Body of pancreas (tissue), 4 donors: ENCODE measurements at places on chromosomes 13 and 19.
A peak's percentile ranks its signal among the peaks of the same experiment; 100 is the strongest.

- no peak for DNase-seq
These were observed at the start of gene ARHGAP45 for GRCh38 chr19:1066748-1067340. Gene ARHGAP45, plus strand, starts transcription at chr19:1067167. Its CDS starts 239 bp downstream, at chr19:1067406.

DNA sequence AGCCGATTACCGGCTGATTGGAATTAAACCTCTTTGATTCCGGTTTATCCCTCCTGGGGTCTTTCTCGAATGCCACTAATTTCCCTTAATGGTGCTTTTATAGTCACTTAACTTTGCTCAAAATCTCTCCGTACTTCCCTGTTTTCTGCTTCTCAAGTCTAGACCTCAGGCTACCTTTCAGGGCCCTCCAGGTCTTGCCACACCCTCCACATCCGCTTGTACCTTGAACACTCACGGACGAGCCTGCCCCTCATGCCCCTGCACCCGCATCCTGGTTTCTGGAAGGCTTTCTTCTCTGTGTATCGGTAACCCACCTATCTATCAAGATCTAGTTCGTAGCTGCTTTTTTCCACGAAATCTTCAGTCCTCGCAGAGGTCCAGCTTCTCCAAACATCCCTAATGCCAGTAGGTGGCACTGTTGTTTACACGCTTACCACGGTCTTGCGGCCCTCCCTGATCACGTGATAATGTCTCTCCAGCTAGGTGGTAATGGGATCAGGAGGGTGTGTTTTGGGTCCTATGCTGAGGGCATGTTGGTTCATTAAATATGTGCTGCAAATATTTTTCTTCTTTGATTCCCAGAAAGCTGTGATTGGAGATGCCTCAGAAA, 13.8 kb downstream of the ATP12A start:
- DNase-seq: peak; percentile 32

DNA sequence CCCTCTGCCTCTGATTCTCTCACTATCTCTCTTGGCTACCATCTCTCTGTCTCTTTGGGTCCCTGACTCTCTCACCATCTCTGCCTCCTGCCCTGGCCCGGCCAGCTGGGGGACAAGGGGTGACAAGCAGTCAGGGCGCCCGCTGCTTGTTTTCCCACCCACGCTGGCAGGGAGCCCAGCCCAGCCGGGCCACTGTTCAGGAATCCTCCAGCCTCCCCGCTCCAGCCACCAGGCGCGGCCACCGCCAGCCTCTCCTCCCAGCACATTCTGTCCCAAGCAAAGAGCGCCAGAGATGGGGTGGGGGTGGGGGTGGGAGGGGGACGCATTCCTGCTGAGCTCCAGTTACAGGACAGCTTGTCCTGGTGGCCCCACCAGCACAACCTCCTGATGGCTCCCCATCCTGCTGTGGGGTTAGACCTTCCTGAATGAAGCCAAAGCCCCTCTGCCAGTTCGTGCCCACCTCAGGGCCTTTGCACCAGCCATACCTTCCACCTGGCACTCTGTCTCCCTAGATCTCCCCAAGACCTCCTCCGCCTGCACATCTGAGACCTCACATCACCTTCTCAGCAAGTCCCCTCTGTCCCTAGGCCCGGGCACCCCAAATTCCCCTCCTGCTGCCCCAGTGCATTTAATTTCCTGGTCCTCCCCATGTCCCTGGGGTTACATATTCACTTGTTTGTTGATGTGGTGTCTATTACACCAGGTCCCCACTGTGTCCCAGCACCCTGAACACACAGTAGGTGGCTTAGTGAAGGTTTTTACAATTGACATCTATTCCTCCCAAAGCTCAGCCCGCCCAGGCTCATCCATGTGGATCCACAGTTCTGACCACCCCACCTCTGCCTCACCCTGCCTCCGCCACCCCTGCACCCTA, 12.5 kb downstream of the ARRDC2 start:
- peak; percentile 95 for DNase-seq

DNA sequence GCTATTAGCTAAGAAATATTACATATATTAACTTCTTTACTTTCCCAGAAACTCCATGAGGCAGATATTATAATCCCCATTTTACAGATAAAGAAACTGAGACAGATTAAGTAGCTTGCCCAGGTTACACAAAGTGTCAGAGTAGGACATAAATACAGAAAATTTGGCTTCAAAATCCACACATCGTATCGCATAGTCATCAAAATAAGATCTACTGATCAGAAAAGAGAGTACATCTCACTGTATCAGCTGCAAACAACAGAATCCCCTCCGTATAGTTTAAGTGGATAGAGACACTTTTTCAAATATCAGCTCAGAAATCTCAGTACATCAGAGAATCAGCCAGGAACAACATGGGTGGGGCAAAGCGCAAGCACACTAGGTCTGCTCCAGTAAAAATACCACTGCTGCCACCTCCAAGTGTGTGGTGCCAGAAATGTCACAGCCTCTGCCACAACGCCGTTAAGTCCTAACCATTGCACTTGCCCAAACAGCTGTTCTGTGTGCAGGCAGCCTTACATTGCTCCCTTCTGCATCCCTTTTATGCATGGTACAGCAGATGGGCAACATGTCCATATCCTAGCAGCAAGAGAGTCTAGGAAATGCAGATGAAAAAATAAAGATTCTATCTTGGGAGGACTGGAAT, 204.8 kb downstream of the KLF12 start:
- no peak for DNase-seq

DNA sequence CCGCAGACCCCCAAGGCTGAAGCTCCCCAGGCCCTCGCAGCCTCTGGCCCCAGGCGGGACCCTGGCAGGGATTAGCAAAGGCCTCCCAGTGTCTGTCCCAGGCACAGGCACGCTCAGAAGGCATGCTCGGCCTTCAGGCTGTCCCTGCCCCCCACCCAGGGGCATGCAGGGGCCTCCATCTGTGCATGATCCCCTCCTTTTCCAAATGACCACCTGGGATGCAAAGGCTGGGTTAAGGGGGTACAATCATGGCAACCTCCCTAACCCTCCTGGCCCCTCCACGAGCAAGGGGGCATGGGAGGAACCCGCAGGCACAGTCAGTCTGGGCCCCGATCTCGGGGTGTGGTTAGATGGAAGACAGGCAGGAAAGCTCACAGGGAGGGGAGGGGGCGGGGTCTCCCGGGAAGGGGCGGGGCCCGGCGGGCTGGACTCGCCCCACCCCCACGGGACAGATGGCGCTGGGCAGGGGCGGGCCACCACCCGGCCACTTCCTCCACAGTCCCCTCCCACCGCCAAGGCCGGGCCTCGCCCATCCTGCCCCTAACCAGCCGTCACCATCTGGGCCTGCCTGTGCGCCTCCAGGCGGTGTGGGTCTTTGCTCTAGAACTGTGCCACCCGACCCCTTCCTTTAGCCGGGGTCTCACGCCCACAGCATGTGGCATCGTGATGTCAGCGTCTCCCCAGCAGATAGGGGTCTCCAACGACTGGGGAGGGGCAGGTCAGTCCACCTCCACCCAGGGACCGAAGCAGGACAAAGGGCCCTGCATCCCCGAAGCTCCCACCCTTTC, 7.0 kb upstream of the REXO1 start:
- peak; percentile 89 for DNase-seq

DNA sequence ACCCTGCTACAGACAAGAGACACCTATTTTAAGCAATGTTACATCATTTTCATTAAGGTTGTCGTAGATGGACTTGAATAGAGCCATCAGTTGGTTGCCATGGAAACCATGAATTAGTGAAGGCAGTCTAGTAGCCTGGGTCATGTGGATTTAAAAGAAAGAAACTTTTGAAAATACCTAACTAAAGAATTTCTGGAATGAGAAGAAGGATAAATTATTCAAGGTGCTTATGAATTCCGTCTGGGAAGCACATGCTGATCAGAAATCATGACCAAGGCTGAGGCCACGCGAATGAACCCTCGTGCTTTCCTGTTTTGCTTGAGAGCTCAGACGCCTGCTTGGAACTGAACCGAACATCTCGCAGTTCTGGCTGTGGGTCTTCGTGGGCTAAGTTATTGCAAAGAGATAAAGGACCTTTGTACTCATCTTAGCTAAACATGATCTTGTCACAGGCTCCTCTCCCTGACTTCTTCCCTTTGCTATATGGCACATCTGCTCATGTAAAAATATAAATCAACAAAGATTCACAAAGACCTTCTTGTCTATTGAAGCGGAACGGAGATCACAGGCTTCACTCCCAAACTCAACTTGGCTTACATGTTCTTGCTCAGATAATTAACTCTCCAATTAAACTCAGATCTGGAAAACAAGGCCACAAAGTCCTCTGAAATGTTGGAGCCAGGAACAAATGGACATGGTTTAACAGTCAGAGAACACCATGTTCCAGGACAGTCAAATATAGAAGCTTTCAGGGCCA, 140.2 kb downstream of the NUFIP1 start:
- no peak for DNase-seq

DNA sequence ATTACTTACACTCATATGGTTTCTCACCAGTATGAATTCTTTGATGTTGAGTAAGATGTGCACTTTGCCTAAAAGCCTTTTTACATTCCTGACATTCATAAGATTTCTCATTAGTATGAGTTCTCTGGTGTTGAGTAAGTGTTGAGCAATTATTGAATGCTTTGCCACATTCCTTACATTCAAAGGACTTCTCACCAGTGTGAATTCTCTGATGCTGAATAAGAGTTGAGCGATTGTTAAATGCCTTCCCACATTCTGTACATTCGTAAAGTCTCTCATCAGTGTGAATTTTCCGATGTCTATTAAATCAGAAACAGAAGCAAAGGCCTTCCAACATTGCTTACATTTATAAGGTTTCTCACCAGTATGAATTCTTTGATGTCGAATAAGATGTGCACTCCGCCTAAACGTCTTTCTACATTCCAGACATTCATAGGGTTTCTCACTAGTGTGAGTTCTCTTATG, 14.2 kb upstream of the ZFP30 start:
- DNase-seq: no peak

- DNase-seq: no peak
These were observed 178.2 kb upstream of the TSHZ3 start for GRCh38 chr19:31527443-31527842.

DNA sequence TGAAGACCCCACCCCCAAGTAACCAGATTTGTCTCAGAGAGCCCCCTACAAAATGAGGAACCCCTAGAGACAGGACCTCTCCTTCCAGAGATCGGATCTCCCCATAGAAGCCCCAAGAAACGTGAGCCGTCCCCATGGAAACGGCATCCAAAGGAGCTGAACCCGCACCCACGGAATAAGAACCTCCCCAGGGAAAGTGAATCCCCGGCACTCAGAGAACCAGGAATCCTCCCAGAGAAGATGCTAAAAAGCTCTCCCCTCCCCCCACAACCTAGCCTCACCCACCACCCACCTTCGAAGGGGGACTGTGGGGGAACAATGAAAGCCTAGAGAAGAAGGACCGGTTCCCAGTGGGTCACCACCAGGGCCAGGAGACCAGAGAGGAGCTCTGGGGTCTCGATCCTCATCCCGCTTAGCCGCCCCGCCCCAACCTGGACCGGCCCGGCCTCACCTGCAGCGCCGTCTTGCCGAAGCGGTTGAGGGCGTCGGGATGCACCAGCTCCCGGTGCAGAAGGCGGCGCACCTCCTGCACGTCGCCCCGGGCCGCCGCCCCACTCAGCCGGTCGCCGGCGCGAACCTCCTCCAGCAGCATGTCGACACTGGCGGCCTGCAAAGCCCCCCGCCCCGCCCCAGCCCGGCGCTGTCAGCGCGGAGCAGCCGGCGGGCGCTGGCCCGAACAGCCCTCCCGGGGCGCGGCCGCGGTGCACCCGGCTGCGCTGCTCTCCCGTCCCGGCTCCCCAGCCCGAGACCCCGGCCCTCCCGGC, 535 bp downstream of the CDKN2D start:
- DNase-seq: peak; percentile 50

- DNase-seq: no peak
These were observed 747.8 kb upstream of the KLHL1 start for GRCh38 chr13:70856025-70856424.

DNA sequence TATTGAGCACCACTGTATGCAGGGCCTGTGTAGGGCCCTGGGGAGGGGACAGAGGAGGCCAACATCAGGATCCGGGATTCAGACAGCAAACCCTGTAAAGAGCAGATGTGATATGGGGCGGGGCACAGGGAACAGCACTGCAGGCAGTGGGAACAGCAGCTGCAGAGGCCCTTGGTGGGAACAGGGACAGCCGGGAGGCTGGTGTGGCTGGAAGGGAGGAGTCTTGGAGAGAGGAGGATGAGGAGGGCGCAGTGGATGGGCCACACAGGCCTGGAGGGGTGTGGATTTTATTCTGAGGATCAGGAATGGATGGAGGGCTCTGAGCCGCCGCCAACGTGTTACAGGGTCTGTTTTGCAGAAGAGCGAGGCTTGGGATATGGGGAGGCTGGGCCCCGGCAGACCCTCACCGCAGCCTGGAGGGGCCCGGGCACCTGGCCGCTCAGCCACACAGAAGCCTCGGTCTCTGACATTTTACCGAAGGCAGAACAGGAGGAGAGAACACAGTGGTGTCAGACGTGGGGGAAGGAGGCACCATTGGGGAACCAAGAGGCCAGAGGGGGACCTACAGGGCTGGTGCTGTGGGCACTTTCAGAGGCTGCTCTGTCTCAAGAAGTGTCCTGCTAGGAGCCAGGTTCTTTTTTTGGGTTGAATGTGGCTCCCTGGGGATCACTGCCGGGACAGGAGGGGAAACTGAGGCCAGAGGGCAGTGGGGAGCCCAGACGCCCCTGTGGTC, 6.9 kb downstream of the EFNA2 start:
- DNase-seq: no peak

GRCh38 chr13:39044536-39044935, 6.3 kb downstream of the NHLRC3 start:
- no peak for DNase-seq

- DNase-seq: no peak
These were observed 87.1 kb downstream of the ARHGEF7 start for GRCh38 chr13:111202156-111202621.

- no peak for DNase-seq
These were observed 42.3 kb downstream of the TPTE2 start for GRCh38 chr13:19519049-19519448.

GRCh38 chr13:90302107-90302506, 1045.4 kb upstream of the MIR17HG start:
- DNase-seq: no peak

GRCh38 chr13:105595471-105595870, 940.0 kb downstream of the EFNB2 start:
- DNase-seq: no peak

DNA sequence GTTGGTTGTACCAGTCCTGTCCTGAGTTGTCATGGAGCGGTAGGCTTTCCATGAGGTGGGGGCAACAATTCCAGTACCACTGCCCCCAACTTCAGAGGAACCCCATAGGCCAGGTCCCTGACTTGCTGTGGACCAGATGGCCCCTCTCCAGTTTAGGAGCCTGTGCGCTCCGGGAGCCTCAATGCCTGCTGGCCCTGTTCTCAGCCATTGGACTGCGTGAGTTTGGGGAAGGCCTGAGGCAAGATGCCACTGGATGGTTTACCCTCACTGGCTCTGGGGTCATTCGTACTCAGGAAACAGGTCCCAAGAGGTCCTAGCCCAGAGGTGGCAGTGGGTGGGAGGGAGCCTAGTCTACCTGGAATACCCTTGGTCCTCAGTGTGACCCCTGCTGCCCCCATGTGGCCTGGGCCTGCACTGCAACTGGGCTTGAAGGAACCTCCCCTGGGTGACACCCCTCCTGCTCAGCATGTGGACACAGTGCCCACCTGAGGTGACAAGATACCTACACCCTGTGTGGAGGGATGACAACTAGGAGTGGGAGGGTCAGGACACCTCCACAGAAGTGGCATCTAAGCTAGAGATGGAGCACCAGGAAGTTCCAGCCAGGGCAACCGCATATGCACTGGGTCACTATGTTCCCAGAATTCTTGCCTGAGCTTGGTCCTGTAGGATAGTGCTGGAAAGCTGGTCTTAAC, 6.0 kb upstream of the PRR19 start:
- peak; percentile 83 for DNase-seq
